ENCODE measurements at places on chromosomes 6 and 20.

GRCh38 chr20:35145141-35145564 is 2.0 kb downstream of the EDEM2 start:
- DNase-seq, result no peak

DNA sequence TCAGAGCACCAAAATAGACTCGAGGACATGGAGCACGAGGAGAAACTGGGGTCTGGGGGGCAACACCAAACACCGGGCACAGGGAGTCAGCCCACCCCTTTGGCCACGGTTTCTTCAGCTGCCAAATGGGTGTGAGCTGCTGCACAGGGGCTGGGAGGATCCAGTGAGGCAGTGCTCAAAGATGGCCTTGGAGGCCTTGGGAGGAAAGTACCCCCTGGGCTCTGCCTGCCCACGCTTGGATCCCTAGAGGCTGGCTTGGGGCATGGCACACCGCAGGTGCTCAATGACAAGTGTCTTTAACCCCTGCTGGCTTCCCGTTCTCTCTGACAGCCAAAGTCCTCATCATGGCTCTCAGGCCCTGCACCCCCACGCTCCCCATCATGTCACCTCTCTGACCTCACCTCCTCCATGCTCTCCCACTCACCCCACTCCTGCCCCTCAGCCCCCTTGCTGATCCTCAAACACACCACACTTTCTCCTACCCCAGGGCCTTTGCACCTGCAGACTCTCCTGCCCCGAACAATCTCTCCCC is 190.3 kb downstream of the ANKRD60 start:
- no peak for DNase-seq

DNA sequence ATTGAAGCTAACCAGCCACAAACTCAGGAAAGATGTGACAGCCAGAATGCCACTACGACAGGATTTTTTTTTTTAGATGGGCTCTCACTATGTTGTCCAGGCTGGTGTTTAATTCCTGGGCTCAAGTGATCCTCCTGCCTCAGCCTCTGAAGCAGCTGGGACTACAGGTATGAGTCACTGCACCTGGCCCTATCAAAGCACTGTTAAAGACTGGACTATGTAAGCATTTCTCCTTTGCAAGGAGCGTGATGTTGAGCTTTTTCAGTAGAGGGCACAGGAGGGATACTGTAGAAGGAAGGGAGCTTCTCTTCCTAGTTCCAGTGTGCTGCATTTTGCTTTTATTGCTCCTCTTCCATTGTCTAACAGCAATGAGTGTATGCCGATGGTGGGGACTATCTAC is 35.8 kb downstream of the ZBTB9 start:
- no peak for DNase-seq

- DNase-seq, result no peak
Measured at GRCh38 chr20:38550274-38550673, 30.7 kb upstream of the ADIG start.

DNA sequence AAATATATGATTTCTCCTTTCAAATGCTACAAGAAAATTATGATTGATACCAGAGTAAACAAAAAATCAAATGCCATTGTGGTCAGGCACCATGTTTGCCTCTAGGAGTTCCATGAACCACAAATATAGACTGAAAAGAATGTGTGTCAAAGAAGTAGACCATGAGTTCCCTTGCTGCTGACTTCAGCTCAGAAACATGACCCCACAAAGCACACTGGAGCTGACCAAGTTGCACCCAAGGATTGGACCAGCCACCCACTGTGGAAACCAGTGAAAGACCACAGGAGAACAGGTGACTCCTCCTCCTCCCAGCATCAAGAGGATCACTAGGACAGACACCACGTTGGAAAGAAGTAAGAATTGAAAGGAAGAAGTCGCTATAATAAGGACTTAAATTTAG is 90.8 kb upstream of the TENT5A start:
- DNase-seq, result no peak

DNA sequence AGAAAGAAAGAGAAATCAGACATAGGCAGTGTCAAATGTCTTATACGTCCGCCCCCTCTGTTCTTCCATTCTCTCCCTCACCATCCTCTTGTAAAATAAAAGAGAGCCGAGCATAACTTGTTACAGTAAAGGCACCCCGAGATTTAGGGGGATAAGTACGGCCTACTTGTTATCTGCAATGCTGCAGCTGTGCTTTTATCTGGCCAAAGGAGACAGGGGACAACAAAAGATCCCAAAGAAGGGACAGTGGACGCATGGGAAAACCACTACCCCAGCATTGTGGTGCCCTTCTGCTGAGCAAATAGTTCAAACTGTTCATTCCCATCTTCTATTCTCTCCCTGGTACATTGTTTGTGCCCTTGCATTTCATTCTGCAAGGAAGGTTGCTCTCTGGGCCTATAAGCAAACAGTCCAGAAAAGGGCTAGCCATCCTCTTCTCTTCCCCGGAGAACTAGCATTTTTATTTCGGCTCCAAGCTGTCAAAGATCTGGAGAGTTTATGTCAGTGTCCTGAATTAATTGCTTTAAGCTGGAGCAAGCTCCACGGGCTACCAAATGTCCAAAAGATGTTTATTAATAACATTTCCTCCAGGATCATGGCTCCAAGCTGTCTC is 22.3 kb downstream of the FOXA2 start:
- no peak for DNase-seq

DNA sequence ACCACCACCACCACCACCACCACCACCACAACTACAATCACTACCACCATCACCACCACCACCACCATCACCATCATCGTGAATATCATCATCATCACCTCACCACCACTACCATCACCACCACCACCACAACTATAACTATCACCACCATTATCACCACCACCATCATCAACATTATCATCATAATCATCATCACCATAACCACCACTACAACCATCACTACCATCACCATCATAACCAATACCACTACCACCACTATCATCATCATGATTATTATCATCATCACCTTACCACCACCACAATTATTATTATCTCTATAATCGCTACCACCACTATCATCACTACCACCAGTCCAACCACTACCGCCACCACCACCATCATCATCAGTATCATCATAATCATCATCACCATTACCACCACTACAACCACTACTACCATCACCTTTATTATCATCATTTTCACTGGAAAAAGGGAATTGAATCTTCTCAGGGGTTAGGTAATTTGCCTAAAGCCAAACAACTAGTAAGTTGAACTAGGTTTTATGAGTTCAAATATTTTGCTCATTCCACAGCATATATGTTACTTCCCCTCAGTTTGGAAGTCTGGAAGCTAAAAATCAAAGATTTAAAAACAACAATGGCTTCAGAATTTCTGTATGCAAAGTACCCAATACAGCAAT is 8.3 kb downstream of the RIPOR2 start:
- no peak for DNase-seq

GRCh38 chr6:30055513-30055912 is 5.6 kb upstream of the POLR1H start:
- DNase-seq, result no peak

- no peak for DNase-seq
Measured at GRCh38 chr6:43772681-43773049, 2.7 kb downstream of the VEGFA start.

DNA sequence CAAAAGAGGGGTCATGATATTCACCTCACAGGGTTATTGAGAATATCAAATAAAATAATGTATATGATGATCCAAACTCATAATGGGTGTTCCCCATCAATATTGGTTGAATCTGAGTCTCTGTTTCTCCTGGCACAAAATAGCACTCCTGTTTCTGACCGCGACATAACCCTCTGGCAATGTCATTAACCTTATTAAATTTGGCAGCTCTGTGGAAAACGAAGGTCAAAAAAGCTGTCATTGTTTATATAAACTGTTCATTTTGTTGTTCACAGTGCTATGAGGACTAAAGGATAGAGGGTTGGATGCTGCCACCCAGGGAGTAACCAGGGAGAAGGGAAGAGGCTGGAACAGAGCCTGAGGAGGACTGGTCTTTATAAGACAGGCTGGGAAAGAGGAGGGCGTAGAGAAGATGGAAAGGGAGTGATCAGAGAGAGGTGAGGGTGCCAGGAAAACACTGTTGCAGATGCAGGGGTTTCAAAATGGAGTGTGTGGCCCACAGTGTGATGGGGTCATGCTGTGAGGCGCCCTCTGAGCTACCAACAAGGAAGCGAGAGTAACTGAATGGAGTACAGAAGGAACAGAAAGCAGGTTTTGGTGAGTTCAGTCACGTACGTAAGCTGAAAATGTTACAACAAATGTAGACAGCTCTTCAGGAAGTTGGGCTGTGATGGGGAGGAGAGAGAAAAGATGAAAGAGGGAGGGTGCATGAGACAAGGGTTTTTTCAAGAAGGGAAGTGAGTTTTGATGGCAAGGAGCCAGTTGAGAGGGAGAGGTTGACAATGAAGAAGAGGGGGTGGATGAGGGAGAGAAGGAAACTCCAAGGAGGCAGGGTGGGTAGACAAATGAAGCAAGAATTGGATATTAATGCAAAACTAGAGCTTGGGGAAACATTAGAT is 251.6 kb upstream of the TAB2 start:
- DNase-seq, result no peak

DNA sequence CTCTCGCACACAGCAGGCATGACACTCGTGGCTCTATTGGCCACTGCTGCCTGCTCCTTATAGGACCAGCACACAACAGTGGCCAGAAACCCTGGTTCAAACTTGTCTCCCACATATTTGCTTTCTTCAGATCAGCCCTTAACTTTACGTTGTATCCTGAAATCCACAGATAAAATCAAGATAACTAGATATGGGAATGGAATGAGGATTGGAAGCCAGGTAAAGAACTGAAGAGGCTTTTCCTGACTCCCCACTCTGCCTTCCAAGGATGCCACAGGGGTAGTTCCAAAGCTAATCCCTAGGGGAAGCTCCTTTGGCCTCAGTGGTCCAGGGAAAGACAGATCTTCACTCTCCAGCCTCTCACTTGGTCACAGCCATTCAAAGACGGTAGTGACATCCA is 86.5 kb downstream of the INSM1 start:
- DNase-seq, result no peak

DNA sequence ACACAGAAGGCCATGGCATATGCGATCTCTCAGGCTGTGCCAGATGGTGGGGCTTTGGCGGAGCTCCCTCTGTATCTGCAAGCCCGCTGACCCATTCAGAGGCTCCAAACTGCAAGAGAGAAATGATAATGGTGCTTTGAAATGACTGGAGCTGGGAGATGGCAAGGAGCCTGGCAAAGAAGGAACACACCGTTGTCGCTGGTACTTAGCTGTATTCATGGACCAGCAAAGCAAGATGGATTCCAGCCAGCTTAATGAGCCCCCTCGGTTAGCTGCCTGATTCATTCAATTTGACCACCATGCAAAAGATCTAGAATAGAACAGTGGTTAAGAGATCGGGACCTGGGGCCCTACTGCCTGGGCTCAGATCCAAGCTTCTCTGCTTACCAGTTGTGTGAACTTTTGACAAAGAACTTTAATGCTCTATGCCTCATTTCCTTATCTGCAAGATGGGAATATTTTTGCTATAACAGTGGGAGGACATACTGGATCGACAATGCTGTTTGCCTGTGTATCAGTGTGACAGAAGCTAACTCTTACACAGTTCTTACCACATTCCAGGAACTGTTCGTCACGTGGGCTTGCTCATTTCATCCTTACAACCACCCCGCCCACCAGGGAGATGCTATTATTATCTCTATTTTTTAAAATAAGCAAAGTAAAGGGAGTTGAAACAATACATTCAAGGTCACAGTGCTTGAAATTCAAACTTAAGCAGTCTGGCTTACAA is 317.8 kb upstream of the SULF2 start:
- DNase-seq, result no peak

GRCh38 chr20:13312300-13312699 is 91.2 kb downstream of the ISM1 start:
- DNase-seq, result no peak

DNA sequence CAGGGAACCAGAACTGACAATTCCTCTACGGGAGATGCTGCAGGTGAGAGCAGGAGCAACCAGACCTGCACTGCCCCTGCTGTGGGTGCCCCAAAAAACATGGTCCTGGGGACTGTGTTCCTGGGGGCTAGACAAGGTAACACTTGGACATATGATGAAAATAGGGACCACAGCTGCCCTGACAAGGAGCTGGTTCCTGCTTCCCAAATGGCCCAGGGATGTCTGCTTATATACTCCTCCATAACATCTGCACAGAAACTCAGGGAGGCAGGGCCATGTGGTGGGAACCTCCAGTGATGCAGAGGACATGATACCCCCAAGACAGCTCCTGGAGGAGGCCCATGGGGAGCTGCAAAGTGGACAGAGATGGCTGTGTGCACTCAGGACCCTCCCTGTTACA is 19.8 kb downstream of the HLA-F start:
- DNase-seq, result no peak

DNA sequence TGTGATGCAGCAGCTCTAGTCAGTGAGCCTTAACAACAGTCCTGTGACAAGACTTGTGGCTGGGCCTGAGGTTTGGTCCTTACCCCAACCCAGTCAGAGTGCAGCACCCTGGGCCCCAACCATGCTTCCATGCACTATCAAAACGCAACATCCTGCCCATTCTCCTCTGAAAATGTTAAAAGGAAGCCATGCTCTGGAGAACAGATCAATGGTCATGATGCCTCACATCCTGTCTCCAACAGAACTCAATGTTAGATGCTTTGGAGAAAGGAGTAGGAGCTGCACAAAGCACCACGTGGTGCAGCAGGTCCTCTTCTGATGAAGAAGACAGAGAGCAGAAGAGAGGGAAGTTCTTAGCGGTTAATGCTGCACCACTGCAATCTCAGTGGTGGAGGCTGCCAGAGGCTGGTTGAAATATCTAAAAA is 41.9 kb downstream of the TRAM2 start:
- DNase-seq, result no peak

DNA sequence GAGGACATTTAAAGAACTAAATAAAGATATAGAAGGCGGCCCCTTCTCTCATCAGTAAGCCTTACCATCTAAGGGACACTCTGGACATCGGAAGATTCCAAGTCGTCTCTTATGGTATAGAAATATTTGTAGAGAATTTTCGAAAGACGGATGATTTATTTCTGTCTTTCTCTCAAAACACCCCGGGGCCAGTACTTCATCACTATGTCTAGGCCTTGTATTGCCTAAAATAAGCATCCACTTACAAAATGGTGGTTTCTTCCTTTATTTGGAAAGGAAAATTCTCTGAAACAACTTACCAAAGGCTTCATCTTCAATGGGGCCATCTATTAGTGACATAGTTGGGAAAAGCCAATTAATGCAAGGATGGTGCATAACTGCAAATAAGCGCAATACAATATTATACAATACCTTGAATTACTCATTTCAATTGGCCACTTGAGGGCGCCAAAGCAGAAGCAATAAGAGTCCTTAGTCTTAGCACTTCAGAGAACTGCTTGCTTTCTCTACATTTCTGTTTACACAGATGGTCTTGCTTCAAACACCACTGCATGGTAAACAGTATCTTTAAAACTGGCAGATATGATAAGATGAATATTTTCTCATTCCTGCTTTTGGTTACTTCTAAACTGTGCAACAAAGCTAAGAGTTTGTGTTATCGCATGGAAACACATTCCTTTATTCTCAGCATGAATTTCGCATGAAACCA is 113.2 kb downstream of the VIP start:
- DNase-seq, result peak; percentile 63

GRCh38 chr6:41255638-41256246 is 27.6 kb downstream of the TREML4 start:
- DNase-seq, result no peak

Measured in activated CD8-positive, alpha-beta memory T cell treated with anti-CD3 and anti-CD28 coated beads, Interleukin-2, amount 50 U/mL, for 4 hours (primary cell).